ENCODE measurements at places on chromosomes 7 and 10. TPM values are rescaled to one million over a fixed set of nuclear protein-coding genes. Genes with fewer than 3 reads are reported as not detected.

The AKR1B1 gene
- total RNA-seq: 102 TPM

The LRRD1 gene
- total RNA-seq: 0.13 TPM

The PLAC9 gene
- not detected for total RNA-seq

The CHN2 gene
- not detected for total RNA-seq

The ING3 gene
- total RNA-seq: 6.5 TPM

The PVRIG gene
- total RNA-seq: not detected

The NME8 gene
- not detected for total RNA-seq

The HTR5A gene
- not detected for total RNA-seq

The PITX3 gene
- total RNA-seq: not detected

The ARID5B gene
- total RNA-seq: 13.7 TPM

The TWIST1 gene
- total RNA-seq: 23.7 TPM

The STYXL1 gene
- total RNA-seq: 68.9 TPM

The AQP1 gene
- not detected for total RNA-seq

The MEPCE gene
- total RNA-seq: 18.7 TPM

The LIPJ gene
- not detected for total RNA-seq

All from bronchial epithelial cell (primary cell).